ENCODE measurements at places on chromosomes 3 and 15.

DNA sequence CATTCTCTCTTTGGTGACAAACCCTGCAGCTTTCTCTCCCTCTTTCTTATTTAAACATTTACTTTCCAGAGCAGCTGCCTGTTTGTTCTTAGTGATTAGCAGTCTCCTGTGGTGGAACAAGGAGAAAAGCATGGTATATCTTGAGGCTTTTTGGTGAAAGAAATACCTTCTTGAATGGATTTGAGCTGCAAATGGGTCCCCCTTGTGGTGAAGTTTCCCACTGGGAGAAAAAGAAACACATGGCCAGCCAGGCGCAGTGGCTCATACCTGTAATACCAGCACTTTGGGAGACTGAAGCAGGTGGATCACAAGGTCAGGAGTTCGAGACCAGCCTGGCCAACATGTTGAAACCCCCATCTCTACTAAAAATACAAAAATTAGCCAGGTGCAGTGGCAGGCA is 48.3 kb upstream of the ACP3 start:
- DNase-seq, result no peak

- DNase-seq, result no peak
Observed at GRCh38 chr3:193029800-193030199, 112.1 kb upstream of the MB21D2 start.

GRCh38 chr3:10416730-10417300 is 88.6 kb downstream of the ATP2B2 start:
- no peak for DNase-seq

DNA sequence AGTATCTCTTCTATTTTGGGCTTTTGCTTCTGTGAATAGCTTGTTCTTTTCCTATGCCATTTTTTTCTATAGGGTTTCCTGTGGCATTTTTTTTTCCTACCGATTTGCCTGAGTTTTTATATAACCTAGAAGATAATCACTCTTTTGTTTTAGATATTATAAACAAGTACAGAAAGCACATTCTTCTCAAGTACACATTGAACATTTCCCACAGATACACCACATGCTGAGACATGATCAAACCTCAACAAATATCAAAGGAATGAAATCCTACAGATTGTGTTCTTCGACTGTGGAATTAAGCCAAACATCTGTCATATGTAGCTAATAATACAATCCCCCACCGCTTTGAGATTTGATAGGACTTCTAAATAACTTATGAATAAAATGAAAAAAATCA is 9.1 kb upstream of the FEM1B start:
- no peak for DNase-seq

DNA sequence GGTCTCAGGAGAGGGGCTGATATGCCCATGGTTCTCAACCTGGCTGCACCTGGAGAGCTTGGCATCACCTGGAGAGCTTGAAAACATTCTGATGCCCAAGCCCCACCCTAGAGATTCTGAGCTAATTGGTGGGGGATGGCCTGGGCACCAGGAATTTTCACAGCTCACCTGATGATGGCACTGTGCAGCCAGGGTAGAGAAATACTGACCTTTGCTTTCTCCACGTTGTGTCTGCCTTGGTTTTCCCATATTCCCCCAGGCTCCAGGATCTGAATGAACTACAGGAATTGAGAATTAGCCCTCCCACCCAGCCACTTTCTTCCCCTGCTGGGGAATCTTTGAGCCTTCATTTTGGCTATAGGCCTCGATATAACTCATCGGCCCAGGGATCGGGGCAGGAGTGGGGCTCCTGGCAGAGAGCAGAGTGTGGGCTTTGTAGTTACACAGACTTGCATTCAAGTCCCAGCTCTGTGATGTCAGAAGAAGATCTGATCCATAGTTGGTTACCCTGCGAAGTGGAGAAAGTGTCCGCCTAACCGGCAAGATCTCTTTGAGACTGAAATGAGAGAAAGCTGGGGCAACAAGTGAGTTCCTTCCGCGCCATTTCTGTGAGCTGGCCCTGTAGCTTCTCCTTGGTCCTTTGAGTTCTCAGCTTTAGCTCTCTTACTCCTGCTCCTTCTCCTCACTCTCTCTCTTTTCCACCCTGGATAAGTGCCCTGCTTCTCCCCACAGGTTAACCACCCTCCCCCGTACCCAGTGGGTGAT is 33.1 kb upstream of the UBE2Q2 start:
- no peak for DNase-seq

DNA sequence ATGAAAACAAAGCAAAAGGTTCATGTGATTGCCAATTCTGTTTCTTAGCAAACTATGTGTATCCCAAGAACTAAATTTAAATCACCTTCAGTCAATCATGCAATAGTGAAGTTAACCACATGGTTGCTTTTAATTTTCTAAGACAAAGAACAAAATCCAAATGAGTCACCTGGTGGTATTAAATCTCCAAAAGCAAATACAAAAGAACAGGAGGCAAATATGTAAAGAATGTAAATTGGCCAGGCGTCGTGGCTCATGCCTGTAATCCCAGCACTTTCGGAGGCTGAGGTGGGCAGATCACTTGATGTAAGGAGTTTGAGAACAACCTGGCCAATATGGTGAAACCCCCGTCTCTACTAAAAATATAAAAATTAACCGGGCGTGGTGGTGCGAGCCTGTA is 54.2 kb upstream of the PIK3R4 start:
- DNase-seq, result no peak

- no peak for DNase-seq
Observed at GRCh38 chr3:30577788-30578187, 28.6 kb upstream of the TGFBR2 start.

- DNase-seq, result no peak
Observed at GRCh38 chr15:88014454-88015160, 241.9 kb downstream of the NTRK3 start.

GRCh38 chr3:118974356-118975097 is 60.1 kb downstream of the IGSF11 start:
- no peak for DNase-seq

DNA sequence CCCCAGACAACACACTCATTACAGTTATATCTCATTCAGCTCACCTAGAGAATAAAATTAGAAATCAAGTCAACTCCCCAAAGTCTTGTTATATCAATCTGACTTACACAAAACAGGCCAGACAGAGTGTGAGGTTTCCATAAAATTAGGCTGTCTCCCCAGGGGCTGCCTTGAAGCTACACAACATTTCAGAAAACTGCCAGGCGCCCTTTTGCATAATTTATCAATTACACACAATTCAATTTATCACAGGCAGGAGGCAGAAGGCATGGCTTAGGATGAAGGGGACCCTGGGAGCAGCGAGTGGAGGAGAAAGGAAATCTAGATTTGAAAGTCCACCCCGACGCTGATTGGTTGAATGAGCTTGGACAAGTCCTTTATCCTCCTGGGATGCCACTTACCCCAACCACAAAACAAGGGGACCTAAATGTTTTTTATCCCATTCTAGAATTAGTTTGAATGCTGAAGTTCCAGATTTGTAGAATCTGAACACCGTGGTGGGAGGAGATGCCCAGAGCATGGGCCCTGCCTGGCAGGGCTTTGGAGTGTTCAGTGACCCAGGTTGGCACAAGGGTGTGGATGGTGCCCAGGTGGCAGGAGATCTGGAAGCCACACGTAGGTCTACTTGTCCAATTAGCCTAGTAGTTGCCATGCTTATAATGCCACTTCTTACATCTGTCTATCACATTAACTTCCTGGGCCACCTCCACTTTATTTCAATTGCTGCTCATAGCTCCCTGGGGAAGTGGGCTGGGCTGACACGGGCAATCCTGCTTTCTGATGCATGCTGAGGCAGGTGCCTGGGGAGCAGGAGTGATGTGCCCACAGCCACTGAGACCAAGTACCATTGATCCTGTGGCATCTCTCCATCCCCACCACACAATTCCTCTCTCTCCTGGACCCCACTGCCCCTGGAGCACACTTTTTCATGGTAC is 119.8 kb upstream of the TLE3 start:
- no peak for DNase-seq

DNA sequence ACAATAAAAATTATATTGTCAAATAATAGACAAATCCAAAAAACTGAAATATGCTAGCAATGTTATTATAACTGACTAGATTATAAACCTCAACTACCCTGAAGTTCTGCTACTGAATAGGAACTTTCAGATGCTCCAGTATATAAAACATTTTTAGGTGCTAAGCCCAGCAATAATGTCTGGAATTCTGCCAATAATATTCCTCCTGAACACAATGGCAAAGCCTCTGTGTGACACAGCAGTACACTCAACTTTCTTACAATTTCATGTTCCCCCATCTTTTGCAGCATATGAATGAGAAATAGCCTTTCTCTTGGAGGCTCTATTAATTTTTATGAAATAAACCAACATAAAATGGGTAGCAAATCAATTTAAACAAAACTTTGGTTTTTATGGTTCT is 29.5 kb downstream of the ATOSA start:
- no peak for DNase-seq

- DNase-seq, result no peak
Observed at GRCh38 chr15:83713242-83713641, 59.3 kb downstream of the ADAMTSL3 start.

- DNase-seq, result no peak
Observed at GRCh38 chr3:58495101-58495500, 3.2 kb downstream of the KCTD6 start.

DNA sequence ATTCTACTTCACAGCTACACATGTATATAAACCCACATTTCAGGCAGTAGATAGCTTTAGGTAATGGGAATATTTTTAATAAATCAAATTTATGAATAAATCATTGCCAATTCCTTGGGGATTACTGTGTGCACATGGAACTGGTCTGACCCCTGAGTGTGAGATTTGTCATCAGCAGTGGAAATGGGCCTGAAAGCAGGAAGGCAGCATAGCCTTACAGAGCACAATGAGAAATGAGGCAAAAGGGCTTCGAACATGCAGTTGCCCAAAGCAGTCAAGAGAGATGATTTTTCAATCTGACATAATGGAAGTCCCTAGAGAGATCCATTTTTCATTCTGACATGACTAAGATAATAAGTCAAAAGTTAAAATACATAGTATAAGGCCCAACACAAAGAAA is 599.2 kb downstream of the TUSC7 start:
- DNase-seq, result no peak

- DNase-seq, result no peak
Observed at GRCh38 chr3:77404871-77405270, 365.0 kb downstream of the ROBO2 start.

GRCh38 chr3:23567917-23568316 is 237.8 kb upstream of the UBE2E1 start:
- no peak for DNase-seq

DNA sequence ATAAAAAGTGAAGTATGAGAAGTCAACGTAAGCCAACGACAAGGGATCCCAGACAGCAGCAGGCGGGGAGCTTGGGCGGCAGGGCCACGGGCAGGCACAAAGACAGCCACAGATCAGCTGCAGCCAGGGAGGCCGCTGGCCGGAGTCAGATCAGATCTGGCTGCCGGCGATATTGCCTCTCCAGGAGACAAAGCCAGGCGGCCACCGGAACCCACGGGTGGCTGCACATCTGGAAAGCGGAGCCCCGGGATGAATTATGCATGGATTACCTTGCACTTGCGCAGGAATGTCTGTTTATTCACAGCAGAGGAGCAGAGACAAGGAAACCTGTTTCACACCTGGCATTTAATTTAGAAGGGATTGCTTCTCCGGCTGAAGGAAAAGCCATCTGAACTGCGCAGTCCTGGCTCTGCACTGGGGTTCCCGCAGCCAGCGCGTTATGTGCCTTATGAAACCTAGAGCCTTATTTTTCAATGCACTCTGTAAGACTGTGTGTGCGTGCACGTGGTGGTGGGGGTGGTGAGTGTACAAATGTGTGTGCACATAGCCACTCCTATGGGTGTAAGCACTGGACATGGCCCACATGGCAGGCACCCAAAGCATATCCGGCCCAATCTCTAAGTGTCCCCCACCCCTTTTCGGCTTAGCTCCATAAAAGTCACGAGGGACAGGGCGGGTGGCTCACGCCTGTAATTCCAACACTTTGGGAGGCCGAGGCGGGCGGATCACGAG is 427.8 kb upstream of the MCTP2 start:
- DNase-seq, result no peak

GRCh38 chr3:2944628-2945027 is 165.5 kb downstream of the IL5RA start:
- DNase-seq, result no peak

DNA sequence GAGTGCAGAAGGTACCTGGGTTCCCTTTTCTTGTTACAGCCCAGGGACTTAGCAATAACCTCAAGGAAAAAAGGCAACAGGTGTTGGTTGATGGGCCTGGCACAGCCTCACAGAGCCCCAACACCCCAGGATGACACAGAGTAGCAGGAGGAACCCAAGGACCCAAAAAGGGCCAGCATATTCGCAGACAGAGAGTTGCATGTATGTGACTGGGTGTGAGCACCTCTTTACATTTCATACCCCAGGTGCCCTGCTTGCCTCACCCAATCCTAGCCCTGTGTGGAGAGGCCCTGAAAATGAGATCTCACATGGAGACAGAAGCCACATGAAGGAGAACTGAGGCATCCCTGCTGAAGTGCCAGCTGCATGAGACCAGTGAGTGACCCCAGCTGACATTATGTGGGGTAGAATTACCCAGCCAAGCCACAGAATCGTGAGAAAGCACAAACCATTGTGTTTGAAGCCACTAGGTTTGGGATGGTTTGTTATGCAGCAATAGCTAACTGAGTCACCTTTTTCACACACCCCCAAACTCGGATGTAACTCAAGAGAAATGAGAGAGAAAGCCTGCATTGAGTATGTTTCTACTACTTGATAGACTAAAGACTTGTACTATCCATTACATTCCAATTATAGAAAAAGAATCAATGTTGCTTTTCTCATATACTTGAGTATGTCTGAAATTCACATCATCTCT is 26.2 kb upstream of the HHATL start:
- DNase-seq, result no peak

GRCh38 chr3:59266551-59266950 is 216.7 kb upstream of the CFAP20DC start:
- no peak for DNase-seq

DNA sequence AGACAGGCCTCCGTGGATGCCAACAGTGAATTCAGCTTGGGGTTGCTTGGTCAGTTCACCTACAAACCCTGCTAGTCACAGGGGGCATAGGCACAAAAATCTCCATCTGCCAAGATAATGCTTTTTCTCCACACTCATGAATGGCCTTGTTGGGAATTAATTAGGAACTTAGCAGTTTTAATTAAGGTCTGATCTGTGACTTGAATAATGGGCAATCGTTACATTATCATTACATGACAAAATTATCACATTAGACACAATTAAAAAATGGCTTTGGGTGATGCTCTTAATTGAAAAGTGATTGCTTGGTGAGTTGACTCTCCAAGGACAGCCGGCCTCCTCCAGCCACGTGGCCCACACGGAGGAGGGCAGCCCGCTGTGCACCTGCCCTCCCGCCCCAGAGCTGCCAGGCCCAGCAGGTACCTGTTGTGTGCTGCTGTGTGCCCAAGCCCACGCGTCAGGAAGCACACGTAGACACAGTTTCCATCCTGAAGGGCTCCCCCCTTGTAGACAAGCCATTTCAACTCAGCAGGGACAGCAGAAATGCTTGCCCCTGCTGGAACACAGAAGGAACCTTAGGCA is 274.2 kb downstream of the OCA2 start:
- DNase-seq, result no peak

GRCh38 chr15:42549032-42549491 is 424 bp downstream of the HAUS2 start:
- DNase-seq, result no peak

GRCh38 chr15:31474059-31474868 is 147.6 kb downstream of the KLF13 start:
- no peak for DNase-seq

GRCh38 chr3:140972833-140973232 is 31.2 kb downstream of the SLC25A36 start:
- DNase-seq, result no peak

GRCh38 chr3:15647611-15648167 is 46.1 kb downstream of the BTD start:
- DNase-seq, result no peak
